ENCODE measurements at places on chromosomes 1 and 21.

DNA sequence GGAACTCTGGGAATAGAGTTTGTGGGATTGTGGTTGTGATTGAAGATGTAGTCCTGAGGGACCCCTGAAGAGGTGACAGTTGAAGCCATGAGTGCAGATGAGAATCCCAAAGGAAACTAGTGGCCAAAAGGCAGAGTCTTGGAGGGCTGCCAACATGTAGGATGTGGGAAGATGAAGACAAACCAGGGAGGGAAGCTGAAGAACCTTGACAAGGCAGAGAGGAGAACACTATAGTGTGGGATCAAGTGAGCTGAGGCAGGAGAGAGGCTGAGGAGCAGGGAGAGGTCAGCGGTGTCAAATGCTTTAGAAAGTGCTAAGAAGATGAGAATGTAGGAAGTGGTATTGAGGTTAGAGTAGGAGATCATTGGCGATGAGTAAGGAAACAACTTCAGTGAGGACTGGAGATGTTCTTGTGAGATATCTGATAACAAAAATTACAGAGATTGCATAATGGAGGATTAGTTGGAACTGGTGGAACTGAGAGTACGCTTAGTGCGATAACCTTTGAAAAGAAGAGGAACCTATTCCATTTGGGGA lies 88.5 kb upstream of the VCAM1 start:
- DNase-seq = no peak

DNA sequence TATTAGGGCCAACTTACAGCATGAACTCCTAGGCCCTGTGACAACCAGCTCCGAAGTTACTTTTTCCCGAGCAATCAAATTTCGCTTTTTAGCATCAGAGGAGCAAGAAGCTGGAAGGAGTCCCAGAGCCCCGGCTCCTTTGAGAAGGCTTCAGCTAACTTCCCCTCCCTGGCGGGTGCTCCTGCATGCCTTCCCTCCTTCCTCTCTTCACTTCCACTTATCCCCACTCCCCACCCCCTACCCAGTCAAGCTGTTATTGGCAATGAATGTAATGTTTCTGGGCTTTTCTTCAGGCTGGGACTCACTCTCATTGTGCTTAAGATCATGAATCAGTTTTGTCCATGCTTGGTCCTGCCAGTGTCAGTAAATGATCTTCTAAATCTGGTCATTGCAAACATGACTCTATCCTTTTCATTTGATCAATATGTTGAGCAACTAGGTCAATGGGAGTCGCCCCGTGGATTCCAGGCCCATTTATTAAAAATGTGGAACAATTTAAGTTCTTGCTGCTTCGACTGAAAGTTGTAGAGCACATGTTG lies 94.5 kb upstream of the TSPAN2 start:
- DNase-seq = no peak

DNA sequence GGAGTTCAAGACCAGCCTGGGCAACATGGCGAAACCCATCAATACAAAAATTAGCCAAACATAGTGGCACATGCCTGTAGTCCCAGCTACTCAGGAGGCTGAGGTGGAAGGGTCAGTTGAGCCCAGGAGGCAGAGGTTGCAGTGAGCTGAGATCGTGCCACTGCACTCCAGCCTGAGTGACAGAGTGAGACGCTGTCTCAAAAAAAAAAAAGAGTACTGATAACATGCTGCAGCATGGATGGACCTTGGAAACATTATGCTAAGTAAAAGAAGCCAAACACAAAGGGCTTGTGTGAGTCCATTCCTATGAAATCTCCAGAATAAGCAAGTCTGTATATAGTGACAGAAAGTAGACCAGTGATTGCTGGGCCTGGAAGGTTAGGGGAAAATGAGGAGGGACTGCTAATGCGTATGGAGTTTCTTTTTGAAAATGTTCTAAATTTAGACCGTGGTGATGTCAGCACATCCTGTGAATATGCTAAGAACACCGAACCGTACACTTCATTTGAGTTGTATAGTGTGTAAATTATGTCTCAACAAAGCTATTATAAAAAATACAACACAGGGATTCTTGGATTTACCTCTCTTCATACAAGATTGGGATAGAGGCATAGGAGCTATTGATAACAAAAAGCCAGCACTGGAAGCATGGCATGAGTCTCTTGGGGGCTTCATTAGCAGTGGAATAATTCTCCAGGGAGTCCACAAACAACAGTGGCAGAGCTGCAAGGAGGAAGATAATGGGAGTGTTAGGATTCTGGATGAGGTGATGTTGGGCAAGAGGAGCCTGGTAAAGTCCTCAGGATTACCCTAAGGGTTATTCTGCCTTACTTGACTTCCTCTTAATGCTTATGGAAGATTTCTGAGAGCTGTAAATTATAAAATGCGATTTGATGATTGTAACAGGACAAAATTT lies 73.5 kb downstream of the TTC3 start:
- DNase-seq = no peak

DNA sequence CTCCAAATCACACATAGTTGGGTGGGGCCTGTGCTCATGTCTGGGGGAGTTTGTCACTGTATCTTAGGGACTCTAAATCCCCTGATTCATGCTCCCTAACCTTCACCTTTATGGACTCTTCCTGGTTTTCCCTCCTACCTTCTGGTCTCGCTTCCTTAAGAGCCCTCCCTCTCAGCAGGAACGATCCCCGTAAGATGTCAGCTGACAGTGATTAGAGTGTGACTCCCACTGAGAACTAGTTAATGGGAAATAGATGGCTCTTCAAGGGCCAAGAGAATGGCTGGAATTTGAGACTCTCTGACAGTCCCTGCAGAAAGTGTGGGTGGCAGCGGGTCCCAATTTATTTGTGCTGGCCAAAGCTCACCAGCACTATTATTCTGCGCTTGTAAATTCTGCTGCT lies 22.0 kb downstream of the LYPD8 start:
- DNase-seq = no peak

GRCh38 chr1:42089246-42089645 lies 64.0 kb upstream of the GUCA2B start:
- DNase-seq = no peak

GRCh38 chr1:203671047-203671446 lies 44.4 kb downstream of the ATP2B4 start:
- no peak for DNase-seq

DNA sequence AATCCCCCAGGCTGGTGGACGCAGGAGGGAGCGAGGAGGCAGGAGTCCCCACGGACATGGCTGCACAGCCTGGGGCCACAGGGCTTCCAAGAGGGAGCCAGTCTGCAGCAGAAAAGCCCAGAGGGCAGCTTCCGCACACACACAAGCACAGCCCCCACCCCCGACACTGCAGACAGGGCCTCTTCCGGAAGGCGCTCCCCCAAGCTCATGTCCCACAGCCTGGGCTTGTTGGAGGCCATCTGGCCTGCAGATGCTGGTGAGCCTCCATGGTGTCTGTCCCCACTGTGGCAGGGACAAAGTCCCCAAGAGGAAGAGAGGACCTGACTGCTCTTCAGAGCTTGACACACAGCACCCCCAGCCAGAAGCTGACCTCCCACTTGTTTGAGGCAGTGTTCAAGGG lies 13.4 kb upstream of the KIAA1614 start:
- DNase-seq = no peak

DNA sequence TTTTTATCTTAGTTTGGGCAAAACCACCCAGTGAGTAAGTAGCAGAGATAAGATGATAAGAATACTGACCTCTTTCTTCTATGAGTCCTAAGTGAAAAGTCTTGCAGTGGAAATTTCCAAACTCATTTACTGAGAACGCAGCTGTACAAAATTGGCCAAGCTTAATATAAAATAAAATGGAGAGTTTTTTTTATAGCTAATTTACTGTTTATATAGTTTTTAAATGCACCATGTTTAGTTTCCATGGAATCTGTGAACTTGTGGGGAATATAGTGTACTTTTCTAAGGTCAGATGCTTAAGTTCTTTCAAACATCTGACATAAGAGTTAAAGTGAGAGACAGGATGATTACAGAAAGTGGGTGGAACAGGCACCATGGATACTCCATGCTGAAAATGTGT lies 833.5 kb downstream of the ADGRL2 start:
- no peak for DNase-seq

DNA sequence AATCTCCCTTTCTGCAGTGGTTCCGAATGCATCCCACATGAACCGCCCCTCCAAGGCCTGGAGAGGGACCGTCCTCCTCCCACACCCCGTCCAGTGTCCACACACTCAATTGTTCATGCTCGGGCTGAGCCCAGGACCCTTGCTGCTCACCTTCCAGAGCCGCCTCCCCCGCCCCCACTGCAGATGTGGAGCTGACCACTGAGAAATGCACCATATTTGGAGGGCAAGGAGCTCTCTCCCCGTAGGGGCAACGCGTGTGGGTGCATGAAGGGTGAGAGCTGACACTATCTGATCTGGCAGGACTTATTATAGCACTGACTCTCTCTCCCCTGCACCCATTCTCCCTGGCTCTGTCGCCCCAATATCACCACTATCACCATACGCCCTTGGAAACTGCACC lies 4.0 kb upstream of the S100A3 start:
- no peak for DNase-seq

DNA sequence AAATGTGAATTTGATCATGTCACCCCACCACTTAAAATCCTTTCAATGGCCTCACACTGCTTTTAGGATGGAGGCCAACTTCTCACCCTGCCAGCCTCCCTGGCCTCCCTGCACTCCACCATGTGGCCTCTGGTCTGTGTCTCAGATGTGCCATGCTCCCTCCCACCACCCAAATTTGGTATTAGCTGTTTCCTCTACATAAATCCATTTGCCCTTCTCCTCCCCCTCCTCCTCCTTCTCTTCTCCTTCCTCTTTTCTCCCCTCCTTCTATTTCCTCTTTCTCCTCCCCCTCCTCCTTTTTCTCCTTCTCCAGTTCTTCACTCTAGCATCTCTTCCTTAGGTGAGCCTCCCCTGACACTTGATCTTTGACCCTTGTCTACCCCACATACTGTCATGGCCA lies 16.7 kb upstream of the GUCA2B start:
- DNase-seq = no peak

GRCh38 chr21:17250778-17251241 lies 262.0 kb upstream of the CXADR start:
- no peak for DNase-seq

DNA sequence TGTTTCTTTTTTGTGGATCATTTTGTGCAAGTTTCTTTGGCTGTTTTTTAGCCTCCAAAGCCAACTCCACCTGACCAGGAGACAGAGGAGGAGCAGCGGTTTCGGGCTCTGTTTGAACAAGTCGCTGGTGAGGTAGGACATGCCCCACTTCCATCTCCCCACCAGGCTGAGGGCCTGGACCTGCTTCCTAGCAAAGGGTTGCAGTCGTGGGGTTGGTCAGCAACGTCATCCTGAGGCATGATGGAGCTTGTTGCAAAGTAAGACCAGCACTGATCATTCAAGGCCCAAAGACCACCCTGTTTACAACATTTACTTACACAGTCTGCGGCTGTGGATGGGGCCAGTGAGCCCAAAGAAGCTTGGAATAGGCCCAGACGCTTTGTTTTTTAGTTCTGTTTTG lies 40.3 kb downstream of the CAPN9 start:
- no peak for DNase-seq

DNA sequence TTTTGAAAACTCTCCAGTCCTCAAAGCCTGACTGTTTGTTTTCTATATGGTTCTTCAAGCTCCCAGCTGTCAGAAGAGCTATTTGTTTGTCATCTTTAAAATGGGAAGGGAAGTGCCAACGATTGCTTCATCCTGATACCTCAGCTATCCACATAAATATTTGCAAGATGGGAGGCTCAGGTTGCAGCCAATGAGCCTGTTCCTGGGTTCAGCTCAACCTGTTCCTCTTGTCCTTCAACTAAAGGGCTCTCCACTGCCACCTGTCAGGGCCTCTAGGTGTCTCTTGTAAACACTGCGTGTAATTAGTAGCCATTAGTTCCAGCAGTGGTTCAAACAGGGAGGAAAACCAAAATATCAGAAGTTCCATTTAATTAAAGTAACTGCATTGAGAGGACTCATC lies 445.1 kb downstream of the AJAP1 start:
- DNase-seq = no peak

DNA sequence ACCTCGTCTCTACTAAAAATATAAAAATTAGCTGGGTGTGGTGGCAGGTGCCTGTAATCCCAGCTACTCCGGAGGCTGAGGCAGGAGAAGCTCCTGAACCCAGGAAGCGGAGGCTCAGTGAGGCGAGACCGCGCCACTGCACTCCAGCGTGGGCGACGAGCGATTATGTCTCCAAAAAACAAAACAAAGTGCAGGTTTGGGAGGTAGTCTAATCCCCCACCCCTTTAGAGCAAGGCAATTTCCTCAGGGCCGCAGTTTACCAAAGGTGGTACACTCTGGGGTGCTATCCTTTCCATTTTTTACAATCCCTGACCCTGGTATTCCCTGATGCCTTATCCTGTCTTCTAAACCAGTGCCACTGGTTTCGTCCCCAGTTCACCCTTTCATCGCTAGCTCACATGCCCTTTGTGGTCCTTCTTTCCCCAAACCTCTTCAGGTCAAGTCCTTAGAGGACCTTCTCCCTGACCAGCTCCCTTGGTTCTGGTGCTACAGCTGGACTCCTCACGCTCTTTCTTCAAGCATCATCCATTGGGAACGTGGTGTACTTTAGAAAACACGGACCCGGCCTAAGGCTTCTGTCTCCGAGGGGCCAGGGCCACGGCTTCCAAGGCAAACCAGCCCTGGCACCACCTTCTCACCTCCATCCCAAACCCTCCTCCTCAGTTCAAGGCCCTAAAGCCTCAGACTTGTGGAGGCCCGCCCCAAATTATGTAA lies 873 bp downstream of the IFT25 start:
- DNase-seq = no peak

DNA sequence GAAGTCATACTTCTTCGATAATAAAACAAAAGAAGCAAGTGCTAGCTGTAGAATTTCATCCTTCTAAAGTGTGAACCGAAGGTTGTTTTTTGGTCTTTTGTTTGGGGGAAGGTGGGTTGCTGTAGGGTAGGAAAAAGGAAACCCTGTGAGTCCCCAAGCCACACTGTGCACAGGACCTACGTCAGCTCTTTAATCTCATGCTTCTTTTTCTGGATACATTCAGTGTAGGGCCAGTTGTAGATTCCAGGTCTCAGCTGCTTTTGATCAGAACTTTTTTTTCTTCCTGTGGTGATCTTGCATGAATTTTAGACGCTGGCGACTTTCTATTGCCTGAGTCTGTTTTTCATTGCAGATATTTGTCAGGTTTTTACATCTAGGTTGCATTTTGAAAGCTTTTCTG lies 40.2 kb downstream of the BCL9 start:
- no peak for DNase-seq

- no peak for DNase-seq
Measured at GRCh38 chr1:203673550-203674411, 47.1 kb downstream of the ATP2B4 start.

DNA sequence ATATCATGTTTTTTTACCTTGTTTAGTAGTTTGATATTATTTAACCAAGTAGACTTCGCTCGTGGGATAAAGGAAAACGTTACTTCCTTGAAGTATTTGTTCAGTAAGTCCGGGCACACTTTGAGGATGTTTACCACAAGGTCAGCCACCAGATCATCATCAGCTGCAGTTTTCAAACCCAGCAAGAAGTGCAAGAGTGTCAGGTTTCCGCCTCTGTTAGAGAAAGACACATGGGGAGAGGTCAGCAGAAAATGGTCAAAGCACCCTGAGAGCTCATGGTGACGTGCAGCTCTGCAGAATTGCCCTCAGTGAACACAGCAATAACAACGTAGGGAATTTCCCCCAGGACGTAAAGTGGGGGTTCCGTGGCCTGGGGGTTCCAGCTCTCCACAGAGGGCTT lies 24.4 kb downstream of the URB1 start:
- DNase-seq = no peak

All from caudate nucleus (tissue), 63 donors.